Stimulated activated CD8-positive, alpha-beta memory T cell treated with anti-CD3 and anti-CD28 coated beads, Interleukin-7, amount 100 ng/mL, for 1 hour (primary cell): ENCODE measurements at places on chromosomes 6 and 20.

DNA sequence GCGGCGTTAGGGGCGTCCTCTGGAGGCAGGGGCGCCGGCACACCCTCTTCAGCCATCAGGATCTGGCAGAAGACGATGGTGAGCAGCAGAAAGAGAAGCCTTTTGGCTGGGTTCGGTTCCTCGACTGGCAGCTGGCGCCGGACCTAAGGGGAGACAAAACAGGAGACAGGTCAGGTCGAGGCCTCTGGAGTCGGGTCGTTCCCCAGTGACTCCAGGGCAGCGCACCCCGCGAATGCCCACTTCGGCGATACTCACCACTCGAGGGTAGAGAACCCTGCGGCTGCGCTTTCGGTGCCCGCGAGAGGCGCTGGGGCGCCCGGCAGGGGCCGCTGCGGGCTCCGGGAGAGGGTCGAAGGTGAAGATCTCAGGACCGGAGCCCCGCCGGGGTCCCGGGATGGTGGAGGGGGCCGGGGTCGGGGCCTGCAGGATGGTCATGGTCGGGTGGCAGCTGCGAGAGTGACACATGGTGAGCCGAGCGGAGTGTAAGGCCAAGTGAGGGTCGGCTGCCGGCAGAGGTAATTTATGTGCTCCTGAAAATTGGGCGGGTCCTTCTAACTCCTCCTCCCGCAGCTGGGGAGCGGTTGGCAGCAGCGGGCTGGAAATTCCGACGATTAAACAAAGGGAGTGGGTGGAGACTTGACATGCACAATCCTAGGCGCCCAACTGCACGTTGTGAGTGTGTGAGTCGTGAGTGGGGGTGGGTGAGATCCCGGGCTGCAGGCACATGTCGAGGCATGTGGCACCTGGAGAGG lies at the start of gene IER3:
IER3 (minus strand) TSS at position 494 of the 752 bp plus-strand sequence; CDS start at position 465, 29 bp downstream.
- DNase-seq: no peak

GRCh38 chr6:1946583-1946982 lies 298.8 kb downstream of the GMDS start:
- no peak for DNase-seq

DNA sequence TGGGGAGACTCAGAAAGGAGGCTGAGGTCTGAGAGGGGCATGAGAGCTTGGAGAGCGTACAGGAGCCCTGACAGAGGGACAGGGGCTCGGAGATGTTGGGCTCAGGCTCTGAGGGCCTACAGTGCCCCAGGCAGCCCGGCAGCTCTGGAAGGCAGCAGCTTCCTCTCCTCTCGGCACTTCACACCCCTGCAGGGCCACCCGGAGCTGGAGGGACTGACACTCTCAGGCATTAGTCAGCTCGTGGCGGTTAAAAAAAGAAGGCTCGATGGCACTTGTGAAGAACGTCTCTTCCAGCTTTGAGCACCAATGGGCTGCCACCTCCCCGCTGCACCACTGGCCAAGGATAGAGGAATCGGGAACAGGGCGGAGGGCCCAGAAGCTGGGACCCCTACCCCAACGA lies 62.6 kb upstream of the SIRPA start:
- DNase-seq: no peak

GRCh38 chr6:149229096-149229495 lies 88.4 kb upstream of the TAB2 start:
- DNase-seq: no peak

DNA sequence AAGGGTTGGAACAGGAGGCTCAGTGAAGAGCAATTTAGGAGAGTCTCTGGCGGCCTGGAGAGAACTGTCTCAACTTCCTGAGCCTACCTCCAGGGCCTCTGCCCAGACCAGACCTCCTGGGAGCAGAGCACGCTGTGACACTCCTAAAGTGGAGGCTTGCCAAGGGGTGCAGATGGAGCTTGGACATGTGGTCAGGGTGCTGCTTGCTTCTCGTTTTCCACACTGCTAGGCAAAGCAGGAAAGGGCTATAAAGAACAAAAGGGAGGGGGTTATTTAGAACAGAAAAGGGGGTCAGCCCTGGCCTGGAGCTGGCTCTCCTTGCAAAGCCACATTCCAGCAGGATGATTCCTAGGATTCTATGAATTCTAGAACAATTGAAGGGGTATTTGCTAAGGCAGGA lies 145.7 kb upstream of the GGTLC1 start:
- no peak for DNase-seq

DNA sequence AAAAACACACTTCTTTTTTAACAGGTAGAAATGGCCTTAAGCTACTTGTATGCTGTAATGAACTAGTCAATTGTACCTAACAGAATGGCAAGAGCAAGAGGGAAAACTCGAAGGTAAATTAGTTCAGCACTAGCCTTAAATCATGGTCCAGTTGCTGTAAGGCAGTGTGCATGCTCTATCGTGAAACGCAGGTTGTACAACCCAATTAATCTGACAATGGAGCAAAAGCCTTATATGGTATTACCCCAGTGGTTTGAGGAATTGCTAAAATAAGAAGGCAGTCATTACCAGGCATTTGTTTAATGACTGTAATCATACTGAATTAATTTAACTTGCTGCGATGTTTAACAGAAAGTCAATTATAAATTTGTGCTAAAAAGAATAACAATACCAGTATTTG lies 69.3 kb upstream of the SOX4 start:
- no peak for DNase-seq

GRCh38 chr6:126107475-126108166 lies 121.3 kb downstream of the TRMT11 start:
- no peak for DNase-seq

- no peak for DNase-seq
These were observed 147.0 kb downstream of the TBC1D32 start for GRCh38 chr6:121187200-121187832.

GRCh38 chr6:46058951-46059350 lies 43.3 kb upstream of the CLIC5 start:
- DNase-seq: no peak

DNA sequence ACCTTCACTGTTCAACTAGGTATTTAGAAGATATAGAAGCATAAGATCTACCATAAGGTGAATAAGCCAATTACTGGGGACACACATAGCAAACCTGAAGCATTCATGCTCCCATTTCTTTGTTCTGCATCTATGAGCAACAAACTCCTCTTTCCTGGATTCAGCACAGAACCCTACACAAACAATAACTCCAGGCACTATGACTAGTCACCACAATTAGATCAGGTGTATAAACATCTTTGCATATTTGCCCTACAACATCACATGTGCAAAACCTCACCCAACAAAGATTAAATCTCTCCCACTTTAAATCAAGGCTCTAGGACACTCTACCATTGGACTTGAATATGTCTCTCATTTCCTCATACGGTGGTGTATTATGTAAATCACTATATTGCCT lies 652.3 kb downstream of the EPHA7 start:
- DNase-seq: no peak

DNA sequence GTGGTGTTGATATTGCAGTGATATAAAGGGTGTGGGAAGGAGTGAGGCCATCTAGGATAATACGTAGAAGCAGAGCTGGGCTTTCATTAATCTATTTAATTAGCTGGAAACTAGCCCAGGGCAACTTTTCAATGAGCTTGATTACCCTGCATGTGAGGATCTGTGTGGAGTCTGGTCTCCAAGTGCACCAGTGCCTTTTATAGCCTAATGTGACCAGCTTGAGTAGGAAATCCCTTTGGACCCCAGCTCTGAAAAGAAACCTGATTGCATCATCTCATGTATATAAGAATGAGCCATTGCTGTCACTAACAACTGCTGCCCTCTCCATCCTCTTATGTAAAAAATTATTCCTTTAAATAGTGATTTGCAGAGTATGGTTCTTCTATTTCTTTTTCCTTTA lies 72.6 kb downstream of the CD109 start:
- no peak for DNase-seq

DNA sequence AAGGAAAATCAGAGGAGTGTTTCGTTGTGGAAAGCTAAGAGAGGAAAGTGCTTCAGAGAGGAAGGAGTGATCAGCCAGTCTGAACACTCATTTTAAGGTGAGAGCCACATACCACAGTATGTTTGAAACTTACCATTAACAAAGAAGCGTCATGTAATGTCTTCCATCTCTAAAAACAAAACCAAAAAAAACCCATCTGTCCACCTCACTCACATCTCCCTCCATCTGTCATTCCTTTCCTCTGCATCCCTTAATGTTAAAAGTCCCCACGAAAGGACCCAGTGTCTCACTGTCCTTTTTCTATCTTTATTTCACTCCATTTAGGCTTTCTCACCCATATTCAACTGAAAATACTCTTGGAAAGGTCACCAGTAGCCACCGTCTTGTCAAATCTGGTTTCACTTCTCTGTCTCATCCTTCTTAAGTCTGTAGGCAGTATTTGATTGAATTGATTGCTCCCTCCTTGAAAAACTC lies 59.4 kb upstream of the GNRH2 start:
- DNase-seq: no peak

DNA sequence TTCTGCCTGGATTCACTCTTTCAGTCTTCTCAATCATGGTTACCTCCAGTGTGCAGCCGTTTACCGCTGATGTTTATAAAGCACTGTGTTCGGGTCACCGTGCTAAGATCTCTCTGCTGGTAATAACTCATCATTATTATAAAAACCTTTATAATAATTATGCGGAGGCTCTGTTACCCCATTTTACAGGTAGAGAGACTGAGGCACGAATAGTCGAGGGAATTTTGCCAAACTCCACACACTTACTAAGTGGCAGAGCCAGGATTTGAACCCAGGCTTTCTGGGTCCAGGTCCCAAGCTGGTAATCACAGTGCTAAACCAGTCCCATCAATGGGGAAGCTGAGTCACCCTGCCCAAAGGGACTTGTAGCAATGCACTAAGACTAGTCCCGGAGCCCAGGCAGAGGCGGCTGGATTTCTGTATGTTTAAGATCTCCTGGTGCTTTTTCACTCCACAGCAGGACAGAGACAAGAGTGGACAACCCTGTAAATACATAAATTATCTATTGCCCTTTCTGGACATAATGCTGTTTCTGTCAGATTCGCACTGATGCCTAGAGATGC lies 48.1 kb downstream of the SYNJ2 start:
- no peak for DNase-seq

DNA sequence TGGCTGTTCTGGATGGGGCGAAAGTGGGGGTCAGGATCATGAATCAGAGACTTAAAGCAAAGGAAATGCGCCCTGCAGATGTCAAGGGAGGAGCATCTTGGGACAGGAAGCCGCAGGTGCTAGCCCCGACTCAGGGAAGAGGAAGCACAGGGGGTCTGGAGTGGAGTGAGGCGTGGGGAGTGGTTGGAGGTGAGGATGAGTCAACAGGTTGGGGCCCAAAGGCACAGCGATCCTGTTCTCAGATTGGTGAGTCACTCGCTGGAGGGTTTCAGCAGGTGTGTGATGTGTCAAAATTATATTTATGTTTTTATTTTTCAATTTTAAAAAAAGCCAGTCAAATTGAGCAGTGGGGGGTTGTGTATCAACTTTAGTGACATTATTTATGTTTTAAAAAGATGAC lies 19.0 kb downstream of the PACSIN1 start:
- DNase-seq: peak; percentile 27
